ENCODE measurements at places on chromosomes 6 and 20.

GRCh38 chr6:121492536-121492935, 57.1 kb downstream of the GJA1 start:
- no peak for DNase-seq

DNA sequence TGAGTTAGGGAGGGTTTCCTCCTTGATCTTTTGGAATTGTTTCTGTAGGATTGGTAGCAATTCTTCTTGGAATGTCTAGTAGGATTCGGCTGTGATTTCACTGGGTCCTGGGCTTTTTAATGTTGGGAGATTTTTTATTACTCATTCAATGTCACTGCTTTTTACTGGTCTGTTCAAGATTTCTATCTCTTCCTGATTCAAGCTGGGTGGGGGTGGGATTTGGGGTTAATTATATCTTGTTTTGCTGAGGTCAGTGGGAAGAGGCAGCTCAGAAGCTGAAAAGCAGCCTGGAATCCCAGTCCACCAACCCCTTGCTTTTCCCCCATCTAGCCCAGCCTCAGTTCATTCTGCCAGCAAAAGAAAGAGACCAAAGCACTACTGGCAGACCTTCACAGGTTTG, 39.6 kb downstream of the SUMO4 start:
- no peak for DNase-seq

GRCh38 chr20:54067606-54068174, 2.7 kb downstream of the BCAS1 start:
- DNase-seq, result peak; percentile 19

GRCh38 chr6:116877743-116878142, 701 bp downstream of the RFX6 start:
- DNase-seq, result no peak

DNA sequence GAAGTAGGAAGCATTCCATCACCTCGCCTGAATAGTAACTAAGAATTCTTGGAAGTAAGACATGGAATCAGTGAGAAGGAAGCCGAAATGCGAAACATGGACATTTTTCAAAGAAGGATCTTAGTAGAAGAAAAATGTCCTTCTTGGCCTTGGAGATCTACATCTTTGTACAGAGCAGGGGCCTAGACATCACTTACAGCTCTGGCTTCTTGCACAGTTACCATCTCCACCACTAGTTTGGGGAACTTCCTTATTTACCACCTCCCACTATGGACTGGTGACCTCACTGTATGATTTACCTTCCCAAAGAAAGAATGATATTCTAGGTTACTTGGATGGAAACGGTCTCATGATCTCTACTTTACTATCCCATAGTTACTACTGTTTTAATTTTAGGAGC, 15.7 kb downstream of the CASS4 start:
- no peak for DNase-seq

GRCh38 chr20:59145247-59145923, 18.2 kb upstream of the ZNF831 start:
- no peak for DNase-seq

- no peak for DNase-seq
These were observed 31.8 kb upstream of the PLEKHG1 start for GRCh38 chr6:150567823-150568383.

DNA sequence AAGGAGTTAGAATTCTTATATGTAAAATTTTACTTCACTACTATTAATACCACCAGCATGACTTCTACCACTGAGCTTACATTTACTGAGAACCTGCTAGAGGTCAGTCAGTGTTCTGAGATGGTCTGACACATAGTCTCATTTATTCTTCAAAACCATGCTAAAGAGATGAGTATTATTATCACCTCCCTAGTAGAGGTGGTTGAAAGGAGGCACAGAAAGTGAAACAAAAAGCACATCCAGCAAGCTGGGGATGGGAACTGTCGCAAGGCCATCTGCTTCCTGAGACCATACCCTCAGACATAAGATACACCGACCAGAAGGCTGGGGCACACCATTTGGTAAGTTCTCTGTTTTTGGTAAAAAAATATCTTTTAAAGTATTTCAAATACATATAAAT, 137.7 kb downstream of the INSM1 start:
- DNase-seq, result no peak
